ENCODE measurements at places on chromosomes 7 and 10. TPM values are rescaled to one million over a fixed set of nuclear protein-coding genes. Genes with fewer than 3 reads are reported as not detected.

SLC18A2 gene
- total RNA-seq: 0.52 TPM

DNA sequence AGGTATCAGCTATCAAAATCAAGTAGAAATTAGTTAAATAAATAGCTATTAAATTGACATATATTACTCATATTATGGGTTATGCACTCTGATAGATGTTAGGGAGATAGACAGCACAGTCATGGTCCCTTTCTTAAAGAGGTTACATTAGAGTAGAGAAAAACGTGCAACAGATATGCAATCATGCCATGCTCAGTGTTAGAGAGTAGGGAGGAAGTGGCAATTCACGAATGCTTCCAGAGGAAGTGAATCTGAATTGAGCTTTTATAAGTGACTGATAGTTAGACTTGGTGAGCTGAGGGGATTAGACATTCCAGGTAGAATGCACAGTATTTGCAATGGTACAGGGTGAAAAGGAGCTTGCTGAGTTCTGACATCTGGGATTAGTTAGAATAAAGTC lies 349.8 kb downstream of the NXPH1 start:
- DNase-seq: no peak

DNA sequence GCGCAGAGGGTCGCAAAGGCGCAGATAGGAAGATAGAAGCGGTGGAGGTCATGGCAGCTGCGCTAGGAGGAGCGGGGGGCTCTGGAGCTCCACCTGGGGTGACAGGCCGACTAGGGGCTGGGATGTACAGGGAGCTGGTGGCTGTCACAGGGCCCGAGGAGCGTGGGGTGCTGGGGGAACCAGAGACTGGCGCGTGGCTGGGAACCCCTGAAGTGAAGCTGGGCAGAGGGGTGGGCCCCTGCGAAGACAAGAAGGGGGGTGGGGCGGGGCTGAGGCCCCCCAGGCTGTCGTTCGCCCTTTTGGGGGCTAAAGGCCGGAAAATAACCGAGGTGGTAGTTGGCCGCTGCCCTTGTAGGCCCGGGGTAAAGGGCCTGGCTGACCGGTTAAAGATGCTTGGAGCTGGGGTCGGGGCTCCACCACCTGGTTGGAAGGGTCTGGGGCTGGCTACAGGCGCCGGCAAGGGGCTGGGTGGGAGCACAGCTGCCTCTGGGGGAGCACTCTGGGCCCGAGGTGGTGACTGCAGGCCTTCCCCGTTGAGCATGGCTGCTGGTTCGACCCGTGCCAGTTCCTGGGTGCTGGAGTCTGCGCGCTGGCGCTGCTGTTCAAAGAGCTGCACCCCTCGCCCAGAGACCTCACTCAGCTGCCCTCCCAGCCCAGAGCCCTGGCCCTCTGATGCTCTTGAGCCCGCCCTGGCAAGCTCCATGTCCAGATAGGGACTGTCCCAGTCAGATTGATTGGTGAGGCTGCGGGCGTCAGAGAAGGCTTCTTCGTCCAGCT lies 6.8 kb upstream of the MYOZ1 start:
- DNase-seq: peak; percentile 79

DNA sequence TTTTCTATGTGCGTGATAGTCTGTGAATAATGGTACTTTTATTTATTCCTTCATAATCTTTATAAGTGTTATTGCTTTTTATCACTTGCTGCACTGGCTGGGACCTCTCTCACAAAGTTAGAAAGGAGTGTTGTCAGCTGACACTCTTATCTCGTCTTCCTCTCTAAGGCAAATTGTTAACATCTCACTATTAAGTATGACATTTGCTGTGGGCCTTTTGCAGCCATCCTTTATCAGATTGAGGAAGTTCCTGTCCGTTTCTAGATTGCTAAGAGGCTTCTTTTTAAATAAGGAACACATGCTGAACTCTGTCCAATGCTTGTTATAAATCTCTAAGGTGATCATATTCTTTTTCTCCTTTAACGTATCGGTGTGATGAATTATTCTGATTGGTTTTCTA lies 27.4 kb upstream of the DIP2C start:
- no peak for DNase-seq

CPA4 gene
- not detected for total RNA-seq

DNA sequence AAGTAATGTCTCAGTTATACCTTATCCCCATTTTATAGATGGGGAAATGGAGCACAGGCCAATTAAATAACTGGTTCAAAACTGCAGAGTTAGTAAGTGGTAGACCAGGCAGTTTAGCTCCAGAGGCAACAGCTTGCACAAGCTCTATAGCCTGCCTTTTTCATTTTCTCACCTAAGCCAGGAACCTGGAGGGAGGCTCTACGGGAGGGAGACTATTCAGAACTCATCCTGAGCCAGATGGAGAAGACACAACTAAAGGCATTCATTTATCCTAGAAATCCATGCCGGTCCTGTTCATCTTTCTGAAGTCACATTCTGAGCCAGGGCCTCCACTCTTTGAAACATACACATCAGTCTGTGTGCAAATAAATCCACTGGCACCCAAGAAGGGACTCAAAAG lies 103.2 kb downstream of the CALN1 start:
- DNase-seq: no peak

SPACDR gene
- total RNA-seq: 1.1 TPM

PLXDC2 gene
- total RNA-seq: 27.5 TPM

DNA sequence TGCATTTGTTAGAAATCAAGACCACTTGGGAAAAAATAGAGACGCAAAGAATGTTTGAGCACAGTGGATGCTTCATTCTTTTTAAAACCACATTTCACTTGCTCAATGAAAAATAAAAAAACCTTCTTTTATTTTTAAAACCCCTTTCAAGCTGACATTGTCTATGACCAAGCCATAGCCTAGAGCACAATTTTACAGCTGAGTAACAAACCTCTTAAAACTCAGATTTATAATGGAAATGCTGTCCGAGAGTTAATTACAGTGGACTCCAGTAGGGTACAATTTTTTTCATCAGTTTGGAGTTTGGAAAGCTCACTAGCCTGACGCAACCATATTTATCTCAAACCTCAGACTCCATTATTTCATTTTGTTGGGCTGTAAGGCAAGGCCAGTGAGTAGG lies 116.3 kb downstream of the RNLS start:
- no peak for DNase-seq

GNGT1 gene
- not detected for total RNA-seq

HTRA1 gene
- total RNA-seq: 14.5 TPM

GRCh38 chr10:61547297-61547696 lies 94.1 kb upstream of the TMEM26 start:
- DNase-seq: no peak

GRCh38 chr7:37832194-37832593 lies 16.2 kb upstream of the NME8 start:
- no peak for DNase-seq

DNA sequence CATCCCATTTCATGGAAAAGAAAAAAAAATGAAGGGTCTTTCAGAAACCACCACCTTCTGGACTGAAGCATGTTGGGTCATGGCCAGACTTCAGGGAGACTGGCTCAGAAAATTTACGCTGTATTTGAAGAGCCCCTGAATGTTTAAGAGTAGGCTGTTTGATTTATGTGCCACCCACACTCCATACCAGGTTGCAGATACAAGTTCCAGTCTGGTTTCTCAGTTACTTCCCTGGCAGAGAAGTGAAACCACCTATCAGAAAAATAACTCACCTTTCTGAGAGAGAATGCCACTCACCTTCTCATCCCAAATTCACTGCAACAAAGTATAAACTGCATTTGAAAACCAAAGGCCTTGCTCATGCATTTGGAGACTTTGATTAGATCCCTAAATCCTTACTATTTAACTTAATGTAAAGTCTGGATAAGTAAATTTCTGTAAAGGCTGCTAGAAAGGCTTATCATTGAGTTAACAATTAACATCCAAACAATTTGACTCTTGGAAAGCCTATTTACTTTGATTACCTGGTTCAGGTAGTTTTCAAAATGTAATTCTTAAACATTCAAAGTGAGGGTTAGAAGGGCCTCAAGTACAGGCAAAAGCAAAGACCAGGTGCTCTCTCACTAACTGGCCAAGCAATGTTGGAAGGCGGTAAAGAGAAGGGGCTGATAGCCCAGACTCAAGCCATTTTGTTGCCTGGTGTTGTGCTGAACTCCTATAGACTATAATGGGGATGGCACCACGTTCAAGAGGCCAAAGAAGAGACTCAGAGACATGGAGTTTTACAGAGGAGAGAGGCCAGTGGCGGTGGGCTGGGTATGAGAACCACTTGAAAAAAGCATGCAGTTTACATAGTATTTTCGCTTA lies 12.8 kb upstream of the ADD3 start:
- DNase-seq: no peak

GRCh38 chr7:2608921-2609411 lies 22.8 kb upstream of the TTYH3 start:
- peak; percentile 91 for DNase-seq

DNA sequence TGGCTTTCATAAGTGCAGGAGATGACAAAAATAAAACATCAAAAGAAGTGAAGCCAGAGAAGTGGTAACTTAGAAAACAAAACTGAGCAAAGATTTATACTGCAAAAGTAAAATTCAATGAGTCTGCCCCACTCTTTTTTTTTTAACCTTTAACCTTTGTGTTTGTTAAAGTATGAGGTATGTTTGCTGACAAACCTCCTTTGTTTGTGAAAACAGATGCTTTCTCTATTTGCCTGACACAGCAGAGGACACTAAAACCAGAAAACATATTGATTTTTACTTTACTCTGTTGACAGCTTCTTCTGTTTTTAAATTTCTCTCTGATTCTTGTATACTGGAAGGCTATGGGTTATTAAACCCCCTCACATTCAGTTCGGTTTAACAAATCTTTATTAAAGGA lies 57.6 kb downstream of the SGMS1 start:
- no peak for DNase-seq

GRCh38 chr7:14207138-14207537 lies 217.7 kb upstream of the ETV1 start:
- no peak for DNase-seq

DNA sequence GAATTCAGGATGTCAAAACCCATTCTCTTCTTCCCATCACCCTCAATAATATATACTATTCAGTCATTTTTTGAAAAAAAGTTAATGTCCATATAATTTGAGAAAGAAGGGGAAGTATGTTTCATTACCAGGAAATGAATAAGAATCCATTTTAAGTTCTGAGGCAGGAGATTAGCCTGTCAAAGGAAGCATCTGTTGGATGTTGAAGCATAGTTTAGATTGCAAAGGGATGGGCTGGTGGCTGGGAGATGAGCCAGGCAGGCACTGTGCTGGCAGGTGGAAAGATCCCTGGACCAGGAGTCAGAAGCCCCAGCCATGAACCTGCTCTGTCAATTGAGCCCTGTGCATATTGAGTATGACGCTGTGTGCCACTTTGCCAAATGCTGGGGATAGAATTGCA lies 48.4 kb upstream of the CRTAC1 start:
- DNase-seq: no peak

- no peak for DNase-seq
Measured at GRCh38 chr10:32234471-32234870, 112.5 kb downstream of the EPC1 start.

SPDYE2 gene
- not detected for total RNA-seq

GRCh38 chr10:18685555-18685954 lies 26.3 kb downstream of the ARL5B start:
- no peak for DNase-seq

DNA sequence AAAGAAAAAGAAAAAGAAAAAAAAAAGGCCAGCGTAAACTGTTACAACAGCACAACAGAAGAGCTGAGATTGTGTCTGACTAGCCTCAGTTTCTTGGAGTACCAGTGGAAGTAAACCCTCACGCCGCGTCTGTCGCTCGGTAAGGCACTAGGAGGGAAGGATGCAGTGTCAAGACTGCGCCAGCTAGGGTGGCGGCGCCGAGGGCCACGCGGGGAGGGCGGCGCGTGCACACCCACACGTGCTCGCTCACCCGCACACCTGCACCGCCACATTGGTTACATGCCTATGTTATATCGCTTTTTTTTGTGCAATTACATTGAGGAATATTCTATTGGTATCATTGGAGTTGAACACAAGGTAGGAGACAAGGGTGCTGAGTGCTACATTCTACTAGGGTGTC lies 48.2 kb downstream of the CLEC2L start:
- no peak for DNase-seq

- peak; percentile 38 for DNase-seq
Measured at GRCh38 chr10:22810643-22811465, 96.5 kb upstream of the PIP4K2A start.

- DNase-seq: no peak
Measured at GRCh38 chr10:31926160-31926559, 2.5 kb downstream of the ARHGAP12 start.

PROSER2 gene
- 15.0 TPM for total RNA-seq

- no peak for DNase-seq
Measured at GRCh38 chr7:47758546-47758945, 176.6 kb upstream of the TNS3 start.

OPN4 gene
- total RNA-seq: not detected

- peak; percentile 49 for DNase-seq
Measured at GRCh38 chr10:97042716-97043562, 142.8 kb downstream of the SLIT1 start.

PON3 gene
- total RNA-seq: not detected

- DNase-seq: no peak
Measured at GRCh38 chr7:157945401-157945800, 608.6 kb downstream of the DNAJB6 start.

GRCh38 chr7:30831936-30832335 lies 60.7 kb downstream of the MINDY4 start:
- no peak for DNase-seq

RAB19 gene
- 3.8 TPM for total RNA-seq

- peak; percentile 49 for DNase-seq
Measured at GRCh38 chr10:7475046-7475911, 64.4 kb upstream of the SFMBT2 start.

GRCh38 chr7:508461-509170 lies 11.0 kb downstream of the PDGFA start:
- no peak for DNase-seq

- no peak for DNase-seq
Measured at GRCh38 chr10:20144268-20144667, 328.0 kb downstream of the PLXDC2 start.

DNA sequence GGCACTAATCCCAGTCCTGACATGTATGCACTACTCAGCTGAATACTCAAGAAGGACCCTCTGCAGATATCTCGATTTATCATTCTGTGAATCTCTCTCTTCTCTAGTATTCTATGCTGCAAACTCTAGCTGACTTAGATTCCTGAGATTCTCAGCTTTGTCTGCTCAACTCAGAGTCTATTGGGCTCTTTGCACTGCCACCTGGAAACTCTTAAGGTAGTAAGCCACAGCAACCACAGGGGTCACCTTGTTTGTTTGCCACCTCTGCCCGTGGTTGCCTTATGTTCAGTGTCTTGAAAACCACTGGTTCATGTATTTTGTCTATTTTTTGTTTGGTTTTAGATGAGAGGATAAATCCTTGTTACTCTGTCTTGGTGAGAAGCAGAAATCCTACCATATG lies 72.9 kb downstream of the SP8 start:
- DNase-seq: no peak

GRCh38 chr10:79492839-79493238 lies 19.5 kb upstream of the EIF5AL1 start:
- no peak for DNase-seq

DNA sequence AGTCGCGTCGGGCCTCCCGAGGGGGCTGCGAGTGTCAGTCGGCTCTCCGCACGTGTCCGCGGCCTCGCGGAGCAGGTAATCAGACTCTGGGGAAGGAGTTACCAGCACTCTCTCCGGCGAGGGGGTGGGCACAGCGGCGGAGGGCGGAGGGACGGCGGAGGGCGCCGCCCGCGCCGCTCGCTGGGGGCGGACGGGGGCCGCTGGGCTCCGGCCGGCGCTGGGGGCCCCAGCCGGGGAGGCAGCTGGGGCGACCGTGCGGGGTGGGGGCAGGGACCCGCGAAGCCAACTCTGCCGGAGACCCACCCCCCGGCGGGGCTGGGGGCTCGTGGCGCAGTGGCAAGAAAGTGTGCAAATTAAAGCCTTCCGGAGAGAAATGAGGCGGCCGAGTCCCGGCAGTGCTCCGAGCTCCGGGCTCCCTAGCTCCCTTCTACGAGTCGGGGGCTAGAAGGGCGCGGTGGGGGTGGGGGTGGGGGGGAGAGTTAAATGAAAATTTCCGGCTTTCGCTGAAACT lies at the start of gene CDK6:
TSS of gene CDK6 (minus strand) at position 85 of the 511 bp plus-strand sequence. CDS start 3,250 bp downstream, outside the sequence.
- peak; percentile 84 for DNase-seq

Data from H7 (cell line).